ENCODE measurements at places on chromosomes 5 and 9. TPM values are rescaled to one million over a fixed set of nuclear protein-coding genes. Genes with fewer than 3 reads are reported as not detected.

The IL7R gene
- total RNA-seq: 41.7 TPM

GRCh38 chr5:69525490-69525889 lies 32.9 kb downstream of the OCLN start:
- DNase-seq: peak; percentile 23

GRCh38 chr5:111697215-111697614 lies 59.8 kb downstream of the NREP start:
- DNase-seq: no peak

GRCh38 chr5:172044631-172045314 lies 38.3 kb upstream of the FBXW11 start:
- no peak for DNase-seq

GRCh38 chr5:51386916-51387883 lies 4.0 kb downstream of the ISL1 start:
- DNase-seq: no peak

The CKS2 gene
- total RNA-seq: 121 TPM

- no peak for DNase-seq
These were observed 8.5 kb downstream of the ALG2 start for GRCh38 chr9:99213197-99213596.

- no peak for DNase-seq
These were observed 476.4 kb downstream of the ISL1 start for GRCh38 chr5:51859624-51860023.

The TLR4 gene
- total RNA-seq: 15.8 TPM

The TAS2R1 gene
- 0.31 TPM for total RNA-seq

GRCh38 chr9:130034570-130034969 lies 8.4 kb downstream of the FNBP1 start:
- peak; percentile 78 for DNase-seq

DNA sequence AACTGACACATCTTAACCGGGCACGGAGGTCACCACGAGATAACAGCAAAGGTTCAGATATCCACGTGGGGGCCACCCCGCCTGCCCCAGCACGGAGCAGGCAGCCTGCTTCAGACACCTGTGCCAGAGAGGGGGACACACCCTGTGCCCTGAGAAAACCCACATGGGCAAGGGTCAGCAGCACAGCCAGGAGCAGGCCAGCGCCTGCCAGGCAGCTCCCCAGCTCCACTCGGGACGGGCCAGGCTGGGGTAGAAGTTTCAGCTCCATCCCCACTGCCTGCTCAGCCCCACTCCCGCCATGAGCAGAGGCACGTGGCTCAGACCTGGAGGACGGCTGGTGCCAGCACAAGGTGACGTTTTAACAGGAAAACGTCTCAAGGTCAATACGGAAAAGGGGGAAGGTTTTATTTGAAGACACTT lies 22.2 kb downstream of the SLC12A7 start:
- no peak for DNase-seq

GRCh38 chr5:5367739-5368138 lies 54.7 kb upstream of the ICE1 start:
- no peak for DNase-seq

DNA sequence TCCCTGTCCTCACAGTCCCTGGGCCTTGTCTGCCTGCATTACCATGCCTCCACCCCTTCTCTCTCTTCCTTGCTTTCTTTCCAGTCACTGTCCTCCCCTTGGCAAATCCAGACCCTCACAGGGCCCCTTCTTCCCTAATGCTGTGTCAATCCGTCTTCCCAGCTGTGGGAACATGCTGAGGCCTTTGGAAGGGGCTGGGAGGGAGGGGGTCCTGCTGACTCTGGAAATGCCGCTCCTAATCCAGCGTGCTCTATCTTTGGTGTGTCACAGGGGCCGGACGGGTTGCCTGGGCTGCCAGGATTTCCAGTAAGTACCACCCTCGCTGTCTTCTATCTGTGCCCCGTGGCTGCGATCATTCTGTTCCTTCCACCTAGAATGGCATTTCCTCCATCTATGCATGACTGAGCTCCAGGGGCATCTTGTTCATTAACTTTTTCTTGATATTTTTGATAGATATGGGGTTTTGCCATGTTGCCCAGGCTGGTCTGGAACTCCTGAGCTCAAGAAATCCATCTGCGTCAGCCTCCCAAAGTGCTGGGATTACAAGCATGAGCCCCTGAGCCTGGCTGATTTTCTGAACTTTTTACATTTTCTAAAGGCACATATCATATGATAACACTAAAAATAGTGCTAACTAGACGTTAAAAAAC lies 64.5 kb upstream of the TGFBR1 start:
- no peak for DNase-seq

GRCh38 chr5:34628373-34628772 lies 27.8 kb upstream of the RAI14 start:
- DNase-seq: no peak

- DNase-seq: no peak
These were observed 178.1 kb downstream of the FGF1 start for GRCh38 chr5:142507531-142508372.

Data from HFFc6 (cell line).